ENCODE measurements at places on chromosomes 7 and 10.

- peak; percentile 71 for DNase-seq
Observed at GRCh38 chr7:140060788-140061606, 1.8 kb downstream of the PARP12 start.

- no peak for DNase-seq
Observed at GRCh38 chr10:80988755-80989154, 451.1 kb downstream of the SH2D4B start.

DNA sequence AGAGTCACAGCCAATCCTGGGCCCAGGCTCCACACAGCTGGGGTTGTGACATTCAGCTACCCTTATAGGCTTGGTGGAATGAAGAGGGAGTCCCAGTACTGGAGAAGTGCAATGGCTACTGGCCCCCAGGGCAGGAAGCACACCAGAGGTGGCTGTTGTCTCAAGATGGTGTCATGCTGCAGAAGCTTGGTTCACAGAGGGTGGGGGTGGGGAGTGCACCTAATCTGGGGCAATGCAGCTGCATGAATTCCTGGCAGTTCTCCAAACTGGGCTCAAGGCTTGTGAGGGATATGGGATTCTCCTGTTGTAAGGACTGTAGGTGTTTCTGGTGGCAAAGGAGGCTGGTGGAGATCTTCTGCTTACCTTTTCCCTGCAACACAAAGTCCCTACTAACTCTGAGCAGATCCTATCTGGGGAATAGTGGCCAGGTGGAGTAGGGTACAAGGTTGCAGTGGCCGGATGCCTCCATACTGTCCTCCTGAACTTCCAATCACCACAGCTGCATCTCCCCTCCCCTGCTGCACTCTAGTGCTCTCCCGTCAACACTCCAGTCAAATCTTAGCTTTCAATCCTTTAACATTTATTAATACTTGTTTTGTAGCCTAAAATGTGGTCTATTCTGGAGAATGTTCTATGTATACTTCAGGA is 27.4 kb upstream of the PLA2G12B start:
- peak; percentile 24 for DNase-seq

DNA sequence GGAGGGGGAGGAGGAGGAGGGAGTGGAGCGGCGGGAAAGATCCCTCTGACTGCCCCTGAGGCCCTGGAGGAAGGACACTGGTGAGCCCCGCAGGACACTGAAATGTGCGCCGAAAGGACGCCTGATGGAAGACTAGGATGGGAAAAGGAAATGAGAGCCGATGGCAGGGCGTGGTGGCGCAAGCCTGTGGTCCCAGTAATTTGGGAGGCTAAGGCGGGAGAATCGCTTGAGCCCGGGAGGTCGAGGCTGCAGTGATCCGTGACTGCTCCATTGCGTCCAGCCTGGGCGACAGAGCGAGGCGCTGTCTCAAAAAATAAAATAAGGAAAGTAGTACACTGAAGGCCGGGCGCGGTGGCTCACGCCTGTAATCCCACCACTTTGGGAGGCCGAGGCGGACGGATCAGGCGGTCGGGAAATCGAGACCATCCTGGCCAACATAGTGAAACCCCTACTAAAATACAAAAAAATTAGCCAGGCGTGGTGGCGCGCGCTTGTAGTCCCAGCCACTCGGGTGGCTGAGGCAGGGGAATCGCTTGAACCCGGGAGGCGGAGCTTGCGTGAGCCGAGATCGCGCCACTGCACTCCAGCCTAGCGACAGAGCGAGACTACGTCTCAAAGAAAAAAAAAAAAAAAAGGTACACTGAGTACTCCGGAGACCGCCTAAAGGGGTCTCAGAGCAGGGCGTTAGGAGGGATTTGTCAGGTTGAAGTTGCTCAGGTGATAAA is 561 bp upstream of the HNRNPF start:
- no peak for DNase-seq

- no peak for DNase-seq
Observed at GRCh38 chr7:118184565-118184940, 589 bp downstream of the LSM8 start.

DNA sequence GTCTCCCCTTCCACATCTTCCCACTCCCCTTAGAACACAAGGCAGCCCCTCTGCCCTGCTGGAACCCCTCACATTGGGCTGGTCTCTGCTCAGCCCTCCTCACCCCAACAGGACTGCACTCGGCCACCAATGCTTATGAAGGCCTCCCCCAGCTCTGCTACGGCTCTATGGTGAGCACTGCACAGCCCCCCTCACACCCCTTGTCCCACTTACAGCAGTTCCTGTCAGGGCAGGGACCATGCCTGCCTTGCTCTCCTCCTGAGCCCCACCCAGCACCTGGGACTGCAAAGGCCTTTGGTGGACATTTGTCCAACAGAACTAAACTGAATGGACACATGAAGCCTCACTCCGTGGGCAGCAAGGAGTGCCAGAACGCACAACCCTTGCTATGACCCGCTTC is 171.9 kb downstream of the GRID1 start:
- DNase-seq = no peak

- no peak for DNase-seq
Observed at GRCh38 chr7:128915271-128915819, 4.8 kb upstream of the KCP start.

- peak; percentile 26 for DNase-seq
Observed at GRCh38 chr7:27200761-27201579, 1.1 kb upstream of the HOXA13 start.

DNA sequence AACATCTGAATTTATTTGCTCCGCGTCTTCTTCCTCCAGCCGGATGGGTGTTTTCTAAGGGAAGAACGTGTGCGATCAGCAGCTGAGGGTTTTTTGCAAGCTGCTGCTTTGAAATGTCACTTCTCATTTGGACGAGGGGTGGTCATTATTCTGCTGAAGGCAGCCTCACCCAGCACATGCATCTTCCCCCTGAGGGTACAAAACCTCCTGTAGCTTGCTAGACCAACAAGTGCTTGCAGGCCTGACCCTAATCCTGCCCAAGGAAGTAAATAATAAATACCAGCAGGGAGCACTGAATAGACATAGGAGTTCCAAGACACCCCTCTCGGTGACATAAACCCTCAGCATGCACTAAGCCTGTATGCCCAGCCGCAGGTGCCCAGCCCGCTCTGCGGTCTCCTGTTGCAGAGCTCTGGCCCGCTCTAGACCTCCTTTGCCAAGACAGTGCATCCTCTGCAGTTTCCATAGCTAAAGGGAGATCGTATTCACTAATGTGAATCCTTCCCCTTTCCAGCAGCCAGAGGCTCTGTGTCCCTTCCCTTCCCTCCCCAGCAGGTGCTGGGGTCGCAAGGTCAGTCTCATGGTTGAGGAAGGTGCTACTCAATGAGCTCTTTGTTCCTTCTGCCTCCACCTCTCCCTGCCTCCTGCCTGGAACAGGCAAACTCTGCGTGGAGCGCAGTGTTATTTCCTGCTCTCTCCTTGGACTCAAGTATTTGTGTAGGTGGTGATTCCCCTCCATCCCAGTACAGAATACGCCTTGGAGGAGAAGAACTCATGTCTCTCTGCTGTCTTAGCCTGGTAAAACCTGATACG is 36.6 kb downstream of the SBDS start:
- no peak for DNase-seq

DNA sequence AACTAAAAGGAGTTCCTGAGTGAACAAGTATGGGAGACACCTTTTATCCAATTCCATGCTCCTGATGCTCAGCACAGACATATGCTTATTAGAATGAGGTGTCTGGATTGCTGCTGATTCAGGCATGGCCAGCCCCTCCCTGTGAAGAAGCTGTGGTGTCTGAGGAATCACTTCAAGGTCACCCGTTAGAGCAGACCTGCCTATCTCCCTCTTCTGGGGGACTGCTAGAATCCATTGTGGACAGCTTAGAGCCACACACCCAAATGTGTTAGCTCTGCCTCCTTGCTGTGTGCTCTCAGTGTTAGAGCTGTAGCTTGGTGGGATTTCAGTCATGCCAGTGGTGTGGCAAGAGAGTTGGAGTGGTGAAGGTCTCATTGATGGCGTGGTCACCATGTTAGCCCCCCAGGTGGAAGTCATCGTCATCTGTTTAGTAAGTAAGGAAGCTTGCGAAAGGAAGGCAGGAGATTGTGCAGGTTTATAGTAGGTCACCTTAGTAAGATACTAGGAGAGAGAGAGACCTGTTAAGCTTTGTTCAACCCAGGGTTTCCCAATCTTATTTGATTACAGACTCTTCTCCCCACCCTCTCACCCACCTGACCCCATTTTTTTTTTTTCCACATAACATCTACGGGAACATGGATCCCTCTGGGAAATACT is 12.8 kb downstream of the PRXL2A start:
- DNase-seq = no peak

DNA sequence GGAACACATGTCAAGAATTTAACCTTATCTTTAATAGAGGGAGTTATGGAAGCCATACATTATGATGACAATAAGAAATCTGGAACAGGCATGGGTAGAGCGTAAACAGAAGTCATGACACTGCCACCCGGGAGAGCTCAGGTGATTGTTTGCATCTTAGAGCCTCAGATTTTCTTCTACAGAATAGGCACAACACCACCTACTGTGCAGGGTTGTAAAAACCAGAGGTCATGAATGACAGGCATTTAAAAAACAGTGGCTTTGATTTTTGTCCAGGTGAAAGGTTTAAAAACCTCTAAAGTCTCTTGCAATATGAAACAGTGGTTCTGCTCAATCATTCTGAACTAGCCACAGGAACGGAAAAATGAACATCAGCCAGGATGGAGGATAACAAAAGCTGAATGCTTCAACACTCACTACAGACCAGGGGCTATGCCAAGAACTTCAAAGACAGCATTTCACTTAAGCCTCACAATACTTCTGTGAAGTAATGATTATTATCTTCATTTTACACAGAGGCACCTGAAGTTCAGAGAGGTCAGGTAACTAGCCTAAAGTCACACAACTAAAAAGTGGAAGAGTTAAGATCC is 123.8 kb downstream of the SLC25A13 start:
- DNase-seq = no peak

GRCh38 chr10:21689881-21690280 is 155.8 kb downstream of the MLLT10 start:
- DNase-seq = no peak

DNA sequence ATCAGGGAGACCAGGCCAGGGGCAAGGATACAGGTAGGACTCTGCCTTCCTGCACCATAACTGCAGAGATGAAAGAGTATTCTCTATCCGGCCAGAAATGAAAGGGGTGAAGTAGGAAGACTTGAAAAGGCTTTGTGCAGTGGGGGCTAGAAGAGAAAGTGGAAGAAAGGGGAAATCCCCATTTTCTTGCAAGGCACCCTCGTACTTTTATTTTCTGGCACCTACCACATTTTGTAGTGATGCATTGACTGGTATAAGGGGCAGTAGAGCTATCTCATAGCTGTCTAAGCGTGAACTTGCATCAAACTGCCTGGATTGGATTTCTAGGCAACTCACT is 752 bp upstream of the CAMK2G start:
- DNase-seq = no peak

DNA sequence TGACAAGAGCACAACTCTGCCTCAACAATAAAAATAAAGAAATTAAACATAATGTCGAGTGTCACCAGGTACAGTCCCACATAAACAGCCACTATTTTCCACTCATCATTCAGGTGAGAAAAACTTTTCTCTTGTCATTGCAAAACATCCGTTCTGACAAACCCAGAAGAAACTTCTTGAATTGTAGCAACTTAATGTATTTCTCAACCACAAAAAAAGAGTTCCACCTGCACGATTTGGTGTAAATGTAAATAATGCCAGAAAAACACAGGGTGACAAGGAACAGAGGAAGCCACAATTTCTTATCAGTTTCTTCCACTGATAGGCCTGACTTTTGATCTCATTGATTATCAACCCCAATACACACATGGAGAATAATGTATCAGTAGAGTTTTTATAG is 26.8 kb upstream of the INSIG1 start:
- no peak for DNase-seq

DNA sequence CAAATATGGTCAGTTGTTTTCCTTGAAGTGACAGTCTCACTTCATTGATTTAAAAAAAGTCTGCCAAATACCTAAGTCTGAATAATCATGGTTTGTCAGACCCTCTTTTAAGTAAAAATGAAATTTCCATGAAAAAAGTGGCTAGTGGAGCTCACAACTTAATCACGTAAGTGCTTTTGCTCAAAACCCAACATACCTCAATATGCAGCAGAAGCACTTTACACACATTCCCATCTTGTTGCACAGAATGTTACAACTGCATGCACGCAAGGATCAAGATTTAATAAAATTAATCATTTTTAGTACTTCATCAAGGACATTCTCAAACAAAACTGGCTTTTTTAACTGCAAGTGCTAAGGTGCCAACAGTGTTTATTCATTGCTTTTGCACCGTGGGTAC is 21.6 kb downstream of the EZH2 start:
- no peak for DNase-seq

- peak; percentile 42 for DNase-seq
Observed at GRCh38 chr7:12403287-12404181, at the start of gene VWDE. Gene VWDE (minus strand): TSS chr7:12403865. CDS start chr7:12403716, 149 bp downstream.

DNA sequence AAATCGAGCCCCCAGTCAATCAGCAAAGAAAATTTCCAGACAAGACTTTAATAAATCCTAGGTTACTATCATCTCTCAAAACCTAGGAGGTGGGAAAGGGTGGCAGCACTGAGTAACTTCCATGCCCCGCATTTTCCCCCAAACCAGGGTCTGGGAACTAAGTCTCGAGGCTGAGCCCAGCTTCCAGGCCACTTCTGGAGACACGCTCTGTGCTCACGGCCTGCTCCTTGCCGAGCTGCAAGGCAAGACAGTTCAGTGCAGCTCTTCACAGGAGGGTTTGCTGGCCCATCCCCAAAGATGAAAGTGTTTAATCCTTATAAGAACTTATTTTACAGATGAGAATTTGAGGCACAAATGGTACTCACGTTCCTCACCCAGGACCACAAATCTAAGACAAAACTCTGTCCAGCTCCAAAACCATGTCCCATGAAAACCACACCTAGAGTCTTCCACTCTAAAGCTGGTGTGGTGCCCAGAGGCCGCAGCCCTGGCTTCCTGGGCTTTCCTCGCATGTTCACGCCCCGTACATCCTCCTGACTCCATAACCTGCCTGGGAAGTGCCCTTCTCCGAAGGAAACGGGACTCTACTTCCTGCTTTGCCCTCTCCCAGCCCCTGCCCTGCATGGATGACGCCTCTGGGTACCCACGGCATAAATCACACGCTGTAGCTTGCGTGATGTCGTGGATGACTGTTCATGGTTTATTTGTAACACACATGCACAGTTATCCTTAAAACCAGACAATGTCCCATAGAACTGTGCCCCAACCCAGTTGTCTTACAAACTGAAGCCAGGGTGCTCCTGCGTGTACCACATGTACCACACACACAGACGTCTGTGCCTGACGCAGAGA is 201.2 kb downstream of the DIP2C start:
- DNase-seq = peak; percentile 10

DNA sequence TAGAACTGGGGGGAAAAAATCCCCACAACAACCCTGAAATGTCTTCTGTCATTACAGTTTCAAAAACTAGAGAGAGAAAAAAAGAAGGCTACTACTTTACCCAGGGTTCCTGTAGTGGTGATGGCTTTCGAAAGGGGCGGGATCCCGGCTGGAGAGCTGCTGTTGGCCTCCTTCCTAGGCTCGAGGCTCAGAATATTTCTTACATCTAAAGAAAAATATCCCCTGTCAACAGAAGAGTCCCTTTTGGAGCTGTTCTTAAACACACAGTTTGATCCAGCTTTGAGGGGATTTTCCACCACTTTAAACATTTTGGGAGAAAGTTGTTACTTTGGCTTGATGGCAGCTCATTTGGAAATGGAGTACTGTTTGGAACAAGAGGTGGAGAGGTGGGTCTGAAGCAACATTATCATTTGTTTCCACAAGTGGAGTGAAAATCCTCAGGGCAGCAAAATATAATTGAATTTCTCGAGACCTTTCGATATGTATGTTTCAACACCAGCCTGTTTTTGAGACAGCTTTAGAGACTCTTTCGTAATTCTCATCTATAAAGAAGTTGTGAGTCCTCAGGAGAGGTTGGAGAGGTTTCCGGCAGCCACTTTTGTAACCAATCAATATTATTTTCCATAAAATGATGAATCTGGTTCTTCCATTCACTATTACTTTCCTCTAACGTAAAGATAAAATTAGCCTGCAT is 5.1 kb downstream of the HOXA13 start:
- DNase-seq = peak; percentile 18

Measured in femur (tissue), 1 donor.